ENCODE measurements at places on chromosomes 7 and 10.

DNA sequence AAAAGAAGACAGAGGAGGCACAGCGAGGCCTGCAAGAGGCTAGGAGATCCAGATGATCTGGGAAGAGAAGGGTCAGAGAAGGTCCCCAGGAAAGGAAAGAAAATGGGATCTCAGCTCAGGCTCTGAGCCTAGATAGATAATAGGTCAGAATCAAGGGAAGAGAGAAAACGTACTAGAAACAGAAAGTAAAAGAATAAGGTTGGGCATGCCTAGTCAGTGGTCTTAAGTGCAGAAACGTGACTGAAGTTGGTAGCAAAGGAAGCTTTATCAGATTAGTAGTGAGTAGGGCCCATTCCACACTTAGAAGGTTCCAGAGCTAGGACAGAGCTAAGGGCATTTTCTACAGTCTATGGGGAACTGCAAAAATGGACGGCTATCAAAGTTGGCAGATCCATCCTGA is 84.8 kb upstream of the ASAH2 start:
- no peak for DNase-seq

- no peak for DNase-seq
These were observed 116.2 kb downstream of the FAM107B start for GRCh38 chr10:14658331-14659127.

DNA sequence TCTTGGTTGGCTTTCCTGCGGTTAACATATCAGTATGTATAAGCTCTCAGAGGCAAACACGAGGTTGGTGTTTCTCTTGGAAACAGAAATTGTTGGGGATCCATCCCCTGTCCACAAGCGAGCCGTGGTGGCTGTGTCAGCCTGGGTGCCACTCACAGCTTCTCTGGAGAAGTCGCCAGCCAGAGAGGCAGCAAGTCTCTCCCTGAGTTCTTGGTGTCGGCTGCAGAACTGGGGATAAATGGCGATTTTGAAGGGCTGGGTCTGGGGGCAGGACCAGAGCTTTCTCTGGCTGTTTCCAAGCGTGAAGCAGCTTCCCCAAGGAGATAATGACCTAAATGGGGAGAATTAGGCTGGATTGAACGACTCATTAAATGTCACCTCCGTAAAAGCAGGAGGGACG is 335.3 kb downstream of the GLRX3 start:
- no peak for DNase-seq

DNA sequence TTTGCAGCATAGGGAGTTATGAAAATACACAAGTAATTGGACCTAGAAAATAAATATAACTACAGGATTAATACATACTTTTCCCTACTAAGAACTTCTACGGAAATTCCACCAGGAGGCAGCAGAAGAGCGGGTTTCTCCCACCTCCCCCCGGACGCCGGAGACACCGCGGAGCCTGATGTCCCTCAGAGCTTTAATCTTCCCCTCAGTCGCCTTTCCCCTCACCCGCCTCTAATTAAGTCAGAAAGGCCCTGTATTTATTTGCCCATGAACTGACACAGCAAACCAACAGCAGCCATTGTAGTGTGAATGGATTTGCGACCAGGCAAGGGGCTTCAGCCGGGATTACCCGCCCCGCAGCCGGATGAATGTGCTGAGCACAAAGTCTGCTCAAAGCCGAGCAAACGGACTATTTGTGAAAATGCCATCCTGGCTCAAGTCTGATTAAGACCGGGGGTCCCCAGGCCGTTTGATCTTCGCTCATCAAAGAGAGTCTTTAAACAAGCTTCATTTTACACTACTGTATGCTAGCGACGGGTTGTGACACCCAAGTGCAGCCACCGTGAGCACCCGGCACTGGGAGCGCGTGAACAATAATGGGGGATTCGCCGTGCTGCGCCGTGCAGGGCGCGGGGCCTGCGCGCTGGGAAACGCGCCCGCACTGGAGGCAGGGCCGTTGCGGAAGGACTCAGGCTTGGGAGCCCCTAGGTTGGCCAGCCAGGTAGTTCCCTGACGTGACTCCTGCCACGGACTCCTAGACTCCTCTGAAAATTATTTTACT is 5.6 kb upstream of the DKK1 start:
- DNase-seq, result no peak

DNA sequence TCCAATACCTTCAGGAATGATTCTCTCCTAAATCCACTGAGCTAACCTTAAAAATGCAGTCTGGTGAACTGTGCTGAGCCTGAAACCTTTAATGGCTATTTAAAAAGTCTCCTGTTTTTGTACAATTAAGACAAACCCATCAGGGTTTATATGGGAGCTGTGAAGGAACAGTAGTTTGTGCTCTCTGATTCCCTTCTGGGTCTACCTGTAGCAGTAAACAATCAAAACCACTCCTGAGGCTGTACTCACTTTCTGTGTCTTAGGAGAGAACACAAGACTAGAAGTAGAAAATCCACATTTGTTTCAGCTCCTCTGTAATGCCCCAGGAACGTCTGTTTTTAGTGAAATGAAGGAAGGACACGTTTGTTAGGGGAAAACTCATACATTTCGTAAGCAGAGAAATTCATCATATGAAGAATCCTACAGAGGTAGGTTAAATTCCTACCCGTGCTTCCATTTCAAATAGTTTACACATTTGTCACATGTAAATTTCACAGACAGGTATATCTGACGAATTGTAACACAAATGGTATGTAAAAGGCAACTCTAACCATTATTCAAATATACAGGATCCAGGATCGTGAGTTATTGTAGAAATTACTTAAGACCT is 2.6 kb downstream of the CUX1 start:
- DNase-seq, result no peak

DNA sequence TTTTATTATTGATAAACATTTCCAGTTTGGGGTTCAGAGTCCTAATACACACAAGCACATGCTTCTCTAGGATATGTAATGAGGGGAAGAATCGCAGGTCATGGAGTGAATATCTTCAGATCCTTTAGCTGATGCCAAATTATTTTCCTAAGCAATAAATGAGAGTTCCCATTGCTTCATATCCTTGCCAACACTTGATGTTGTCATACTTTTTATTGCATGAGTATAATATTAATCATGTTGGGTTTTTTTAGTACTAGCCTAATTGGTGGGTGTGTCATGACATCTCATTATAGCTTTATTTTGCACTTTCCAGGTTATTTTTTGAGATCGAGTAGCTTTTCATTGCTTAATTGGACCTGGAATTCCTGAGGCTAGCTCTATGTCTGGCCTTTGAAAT is 35.3 kb downstream of the TLX1 start:
- DNase-seq, result no peak

- DNase-seq, result no peak
These were observed 166.9 kb upstream of the SLC13A1 start for GRCh38 chr7:123366626-123367025.

DNA sequence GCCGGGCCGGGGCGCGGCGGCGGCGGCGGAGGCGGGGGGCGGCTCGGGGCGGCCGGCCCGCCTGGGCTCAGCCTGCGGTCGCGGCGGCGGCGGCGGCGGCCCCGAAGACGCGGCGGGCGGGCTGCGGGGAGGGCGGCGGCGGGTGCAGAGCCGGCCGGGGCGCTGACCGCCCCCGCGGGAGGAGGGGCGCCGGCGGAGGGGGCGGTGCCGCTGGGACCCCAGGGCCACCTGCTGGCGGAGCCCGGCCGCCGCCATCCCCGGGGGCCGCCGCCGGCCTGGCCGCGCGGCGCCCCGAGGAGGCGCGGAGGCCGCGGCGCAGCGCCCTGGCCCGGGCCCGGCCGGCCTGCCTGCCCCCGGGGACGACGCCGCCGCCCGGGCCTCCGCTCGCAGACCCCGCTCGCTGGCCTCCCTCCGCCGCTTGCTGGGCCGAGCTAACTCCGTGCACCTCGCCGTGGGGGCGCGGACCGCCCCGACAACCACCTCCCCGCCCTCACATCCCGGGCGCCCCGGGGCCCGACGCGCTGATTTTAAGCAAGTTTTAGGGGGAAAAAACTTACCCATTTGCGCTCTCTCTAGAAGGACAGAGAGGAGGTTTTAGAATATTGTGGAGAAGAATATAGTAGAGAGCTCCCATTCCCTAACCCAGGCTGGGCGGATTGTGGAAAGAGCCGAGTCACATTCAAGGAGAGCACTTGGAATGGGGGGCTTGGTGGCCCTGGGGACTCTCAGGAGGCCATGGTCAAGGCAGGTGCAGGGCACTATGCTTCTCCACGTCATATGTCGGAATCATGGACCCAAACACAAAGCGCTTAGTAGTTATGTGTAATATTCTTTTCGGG is at the start of gene BEND7:
BEND7 (minus strand) TSS at position 140 of the 839 bp plus-strand sequence. CDS start 481 bp downstream, outside the sequence.
- DNase-seq, result no peak

- DNase-seq, result no peak
These were observed 11.3 kb downstream of the MTG1 start for GRCh38 chr10:133405272-133405671.

GRCh38 chr10:57743711-57744110 is 524.0 kb downstream of the IPMK start:
- DNase-seq, result no peak

GRCh38 chr7:38574086-38574485 is 57.1 kb downstream of the AMPH start:
- no peak for DNase-seq

- DNase-seq, result no peak
These were observed 658.1 kb upstream of the MGMT start for GRCh38 chr10:128808921-128809440.

- DNase-seq, result no peak
These were observed 138.9 kb upstream of the CDK13 start for GRCh38 chr7:39811161-39811614.

GRCh38 chr7:2913760-2914387 is 69.8 kb upstream of the GNA12 start:
- DNase-seq, result no peak

DNA sequence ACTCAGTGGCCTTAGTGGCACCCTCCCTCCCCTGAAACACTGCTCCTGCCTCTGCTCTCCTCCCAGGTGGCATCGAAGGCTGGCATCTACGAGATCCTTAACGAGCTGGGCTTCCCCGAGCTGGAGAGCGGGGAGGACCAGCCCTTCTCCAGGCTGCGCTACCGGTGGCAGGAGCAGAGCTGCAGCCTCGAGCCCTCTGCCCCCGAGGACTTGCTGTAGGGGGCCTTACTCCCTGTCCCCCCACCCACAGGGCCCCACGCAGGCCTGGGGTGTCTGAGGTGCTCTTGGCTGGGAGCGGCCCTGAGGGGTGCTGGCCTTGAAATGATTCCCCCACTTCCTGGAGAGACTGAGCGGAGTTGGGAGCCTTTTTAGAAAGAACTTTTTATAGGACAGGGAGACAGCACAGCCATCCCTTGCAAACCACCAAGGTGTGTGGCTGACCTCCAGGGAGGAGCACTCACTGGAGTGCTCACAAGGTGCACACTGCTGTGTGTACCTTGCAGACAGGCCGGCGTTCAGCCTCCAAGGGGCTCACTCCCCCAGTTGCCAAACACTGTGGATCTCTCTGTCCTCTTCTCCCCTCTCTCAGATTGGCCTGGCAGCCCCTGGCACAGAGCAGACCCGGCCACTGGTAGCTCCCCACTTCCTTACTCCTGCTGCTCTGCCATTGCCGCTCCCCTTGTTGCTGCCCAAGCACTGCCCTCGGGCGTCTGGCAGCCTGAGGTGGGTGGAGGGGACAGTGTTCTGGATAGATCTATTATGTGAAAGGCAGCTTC is 35.8 kb downstream of the PRF1 start:
- no peak for DNase-seq

DNA sequence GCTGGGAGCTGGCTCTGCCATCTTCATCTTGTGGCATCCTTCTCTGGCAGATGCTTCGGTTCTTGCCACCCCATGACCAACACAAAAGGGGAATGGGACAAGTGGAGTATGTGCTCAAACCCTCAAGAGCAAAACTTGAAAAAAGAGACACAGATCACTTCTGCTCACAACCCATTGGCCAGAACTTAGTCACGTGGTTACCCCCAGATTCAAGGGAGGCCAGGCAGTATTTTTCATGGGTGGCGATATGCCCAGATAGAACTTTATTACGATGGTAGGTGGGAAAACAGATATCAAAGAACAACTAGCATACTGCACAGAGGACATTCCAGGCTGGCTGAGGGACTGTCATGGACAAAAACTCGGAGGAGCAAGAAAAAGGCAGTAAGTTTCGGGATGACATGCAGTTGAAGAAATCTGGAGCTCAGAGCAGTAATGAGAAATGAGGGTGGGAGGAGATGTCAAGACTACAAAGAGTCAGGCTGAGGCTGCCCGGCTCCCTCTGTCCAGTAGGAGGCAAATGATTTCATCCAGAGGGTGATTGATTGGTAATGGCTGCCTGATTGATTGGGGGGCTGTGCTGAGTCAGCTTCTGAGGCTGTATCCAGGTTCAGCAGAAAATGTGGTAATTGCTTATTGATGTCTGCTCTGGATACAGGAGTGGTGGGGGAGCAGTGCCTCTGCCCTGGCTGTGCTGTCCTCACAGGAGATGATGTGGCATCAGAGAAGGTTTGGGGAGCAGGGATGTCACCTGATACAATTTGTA is 25.3 kb downstream of the COL13A1 start:
- DNase-seq, result no peak

DNA sequence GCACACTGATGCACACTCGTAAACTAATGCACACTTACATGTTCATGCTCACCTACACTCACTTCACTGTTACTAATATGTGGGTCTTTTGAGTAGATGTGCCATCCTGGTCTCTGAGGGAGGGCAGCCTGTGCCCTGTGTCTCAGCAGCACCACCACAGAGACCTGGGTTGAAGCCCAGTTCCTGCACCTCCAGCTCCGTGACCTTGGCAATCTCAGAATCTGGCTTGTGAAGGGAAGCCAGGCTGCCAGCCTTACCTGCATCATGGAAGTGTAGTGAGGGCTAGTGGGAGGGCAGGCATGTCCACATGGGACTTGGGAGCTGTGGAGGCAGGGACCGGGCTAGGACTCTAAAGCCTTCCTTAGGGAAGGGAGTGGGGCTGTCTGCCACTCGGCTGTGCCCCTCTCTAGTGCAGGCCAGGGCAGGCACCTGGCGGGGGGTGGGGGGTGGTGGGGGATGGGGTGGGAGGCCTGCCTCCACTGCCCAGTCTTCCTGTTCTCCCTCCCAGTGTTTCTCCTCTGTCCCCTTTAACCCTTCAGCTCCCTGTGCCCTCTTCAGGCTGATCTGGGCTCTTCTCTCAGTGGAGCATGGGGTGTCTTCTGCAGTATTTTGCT is 8.1 kb downstream of the ADCY1 start:
- no peak for DNase-seq

DNA sequence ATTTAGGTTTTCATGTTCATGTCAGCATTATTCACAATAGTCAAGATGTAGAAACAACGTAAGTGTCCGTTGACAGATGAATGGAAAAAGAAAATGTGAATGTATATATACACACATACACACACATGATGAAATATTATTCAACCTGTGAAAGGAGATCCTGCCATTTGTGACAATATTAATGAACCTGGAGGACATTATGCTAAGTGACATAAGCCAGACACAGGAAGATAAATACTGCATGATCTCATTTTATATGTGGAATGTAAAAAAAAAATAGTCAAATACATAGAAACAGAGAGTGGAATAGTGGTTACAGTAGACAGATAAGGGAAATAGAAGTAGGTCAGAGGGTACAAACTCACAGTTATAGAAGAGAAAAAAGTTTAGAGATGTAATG is 651.1 kb upstream of the MKI67 start:
- DNase-seq, result no peak

GRCh38 chr10:114767986-114768821 is 53.4 kb upstream of the FHIP2A start:
- no peak for DNase-seq

Measured in activated CD4-positive, CD25-positive, alpha-beta regulatory T cell (primary cell).